D341Med (cell line): ENCODE measurements at places on chromosomes 13 and 19.

DNA sequence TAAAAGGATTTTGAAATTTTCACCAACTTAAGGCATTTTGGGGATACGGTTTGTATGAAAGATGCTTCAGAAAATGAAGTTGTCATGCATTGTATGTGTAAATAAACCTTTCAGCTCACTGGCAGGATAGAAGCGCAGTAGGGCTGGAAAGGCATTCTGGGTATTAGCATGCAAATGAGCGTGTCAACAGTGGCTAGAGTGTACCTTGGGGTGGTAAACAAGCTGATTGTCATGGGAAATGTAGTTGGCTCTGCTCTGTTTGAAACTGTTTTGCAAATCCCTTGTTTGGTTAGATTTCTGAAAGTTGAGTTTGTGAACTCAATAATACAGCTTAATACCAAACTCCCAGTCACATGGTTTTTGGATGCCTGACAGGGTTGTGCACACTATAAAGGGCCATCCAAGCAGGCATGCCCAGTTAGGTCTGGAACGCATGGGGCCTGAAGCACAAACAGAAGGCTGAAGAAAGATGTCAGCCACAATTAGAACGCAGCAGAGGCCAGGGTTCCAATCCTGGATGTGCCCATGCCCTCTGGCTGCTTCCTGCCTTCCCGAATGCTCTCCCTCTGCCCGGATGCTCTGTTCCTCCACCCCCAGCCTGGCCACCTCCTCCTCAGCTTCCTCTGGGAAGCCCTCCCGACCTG, 14.6 kb downstream of the GSX1 start:
- DNase-seq: no peak

DNA sequence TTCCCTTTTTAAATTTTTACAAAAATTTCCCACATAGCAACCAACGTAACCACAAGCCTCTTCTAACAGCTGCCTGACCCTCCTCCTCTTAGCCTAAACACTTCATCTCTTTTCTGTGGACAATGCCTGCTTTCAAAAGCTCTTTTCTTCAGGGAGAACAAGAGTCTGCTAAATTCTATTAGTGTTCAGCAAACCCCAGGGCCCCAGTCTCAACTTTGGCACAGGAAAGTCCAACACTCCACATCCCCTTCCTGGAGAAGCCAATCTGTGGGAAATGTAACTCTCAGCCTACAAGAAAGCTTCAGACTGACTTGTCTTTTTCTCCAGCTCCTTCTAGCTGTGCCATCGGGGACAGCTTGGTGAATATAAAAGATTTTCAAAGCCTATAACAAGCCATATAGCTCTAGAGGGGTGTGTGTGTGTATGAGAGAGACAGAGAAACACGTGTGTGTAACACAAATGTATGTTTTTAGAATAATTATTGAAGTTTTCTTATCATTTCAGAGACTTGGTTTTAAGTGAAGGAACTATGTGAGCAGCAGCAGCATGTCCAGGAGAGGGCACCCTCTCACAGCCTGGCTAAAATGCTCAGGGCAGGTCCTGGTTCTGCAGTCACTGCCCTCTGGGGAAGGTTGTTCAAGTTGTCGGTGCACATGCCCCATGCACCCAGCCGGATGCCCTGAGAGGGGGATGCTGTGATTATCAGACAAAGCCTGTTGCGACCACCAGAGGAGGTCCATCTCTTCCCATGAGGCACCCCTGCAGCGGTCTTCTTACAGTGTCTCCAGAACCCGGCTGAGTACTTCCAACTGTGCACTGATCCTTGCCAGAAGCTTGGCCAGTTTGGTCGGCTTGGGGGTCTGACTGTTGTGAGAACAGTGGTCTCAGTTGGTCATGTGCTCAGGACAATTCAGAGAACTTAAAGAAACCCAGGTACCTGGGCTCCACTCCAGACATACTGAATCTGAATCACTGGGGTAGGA, 34.4 kb downstream of the CCDC70 start:
- peak; percentile 76 for DNase-seq

- no peak for DNase-seq
These were observed 85.4 kb downstream of the COL4A1 start for GRCh38 chr13:110221406-110222117.

DNA sequence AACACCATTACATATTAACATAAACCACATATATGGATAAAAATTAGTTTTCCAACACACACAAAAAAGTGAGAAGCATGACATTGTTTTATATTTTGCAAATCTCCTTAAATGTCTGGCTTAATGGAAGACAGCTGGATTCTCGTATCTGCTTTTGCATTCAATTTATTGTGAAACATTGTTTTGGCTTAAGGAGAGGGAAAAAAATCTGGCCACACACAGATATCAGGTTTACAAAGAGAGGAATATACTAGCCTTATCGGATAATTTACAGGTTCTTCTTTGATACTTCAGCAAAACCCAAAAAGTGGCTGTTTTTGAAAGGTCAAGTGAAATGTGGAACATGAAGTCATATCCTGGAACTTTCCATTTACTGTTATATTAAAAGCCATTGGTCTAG, 523.5 kb upstream of the ARGLU1 start:
- DNase-seq: no peak

GRCh38 chr13:79445968-79446645, 34.8 kb upstream of the NDFIP2 start:
- no peak for DNase-seq

DNA sequence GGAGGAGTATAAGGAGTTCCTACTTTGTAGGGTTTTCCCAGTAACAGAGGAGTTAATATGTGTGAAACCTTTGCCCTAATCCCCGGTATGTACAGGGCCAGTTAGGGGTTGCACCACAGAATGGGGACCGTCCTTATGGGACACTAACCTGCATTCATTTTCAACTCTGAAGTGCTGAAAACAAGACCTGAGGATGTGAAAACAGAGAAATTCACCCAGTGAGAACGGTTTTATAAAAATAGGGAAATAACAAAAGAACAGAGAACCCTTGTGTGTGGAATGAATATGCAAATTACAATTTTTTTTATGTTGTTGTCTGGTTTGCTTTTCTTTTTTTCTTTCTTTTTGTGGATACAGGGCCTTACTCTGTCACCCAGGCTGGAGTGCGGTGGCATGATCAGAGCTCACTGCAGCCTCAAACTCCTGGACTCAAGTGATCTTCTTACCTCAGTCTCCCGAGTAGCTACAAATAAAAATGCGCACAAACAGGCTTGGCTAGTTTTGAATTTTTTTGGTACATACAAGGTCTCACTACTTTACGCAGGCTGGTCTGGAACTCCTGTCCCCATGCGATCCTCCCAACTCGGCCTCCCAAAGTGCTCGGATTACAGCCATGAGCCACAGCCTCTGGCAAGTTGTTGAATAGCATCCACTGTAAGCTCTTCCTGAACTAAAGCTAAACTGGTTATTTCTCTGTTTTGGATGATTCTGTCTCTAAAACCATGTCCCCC, 10.6 kb downstream of the CLC start:
- no peak for DNase-seq

DNA sequence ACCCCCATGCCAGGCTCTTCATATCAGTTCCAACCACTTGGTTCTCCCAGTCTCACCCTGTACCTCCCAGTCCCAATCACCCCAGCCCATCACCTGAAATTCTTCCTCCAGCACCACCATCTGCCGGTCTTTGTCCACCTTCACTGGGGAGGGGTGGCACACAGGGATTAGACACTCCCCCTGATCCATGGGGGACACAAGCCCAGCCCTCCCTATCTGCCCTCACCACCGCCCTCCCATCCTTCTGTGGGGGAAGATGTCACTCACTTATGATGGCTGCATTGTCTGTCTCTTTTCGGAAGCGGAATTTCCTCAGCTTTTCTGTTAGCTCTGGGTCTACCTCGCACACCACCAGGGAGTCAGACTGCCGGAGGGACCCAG, 685 bp downstream of the GMFG start:
- DNase-seq: no peak

- DNase-seq: no peak
These were observed 30.8 kb upstream of the LRCH1 start for GRCh38 chr13:46521921-46522747.

- no peak for DNase-seq
These were observed 5.6 kb downstream of the RPL36 start for GRCh38 chr19:5695649-5696195.

GRCh38 chr13:90717451-90717936, 630.0 kb upstream of the MIR17HG start:
- no peak for DNase-seq

GRCh38 chr19:4694211-4694987, 24.3 kb upstream of the MYDGF start:
- DNase-seq: peak; percentile 87

- no peak for DNase-seq
These were observed 21.8 kb upstream of the ARGLU1 start for GRCh38 chr13:106589716-106590115.

GRCh38 chr13:50592412-50593155, 250.9 kb downstream of the DLEU7 start:
- no peak for DNase-seq

- DNase-seq: no peak
These were observed 60.0 kb downstream of the MLLT1 start for GRCh38 chr19:6219586-6220290.

- DNase-seq: no peak
These were observed 397.8 kb downstream of the FGF14 start for GRCh38 chr13:102003848-102004570.

GRCh38 chr19:51919606-51920005, 7.7 kb upstream of the ZNF613 start:
- DNase-seq: no peak

DNA sequence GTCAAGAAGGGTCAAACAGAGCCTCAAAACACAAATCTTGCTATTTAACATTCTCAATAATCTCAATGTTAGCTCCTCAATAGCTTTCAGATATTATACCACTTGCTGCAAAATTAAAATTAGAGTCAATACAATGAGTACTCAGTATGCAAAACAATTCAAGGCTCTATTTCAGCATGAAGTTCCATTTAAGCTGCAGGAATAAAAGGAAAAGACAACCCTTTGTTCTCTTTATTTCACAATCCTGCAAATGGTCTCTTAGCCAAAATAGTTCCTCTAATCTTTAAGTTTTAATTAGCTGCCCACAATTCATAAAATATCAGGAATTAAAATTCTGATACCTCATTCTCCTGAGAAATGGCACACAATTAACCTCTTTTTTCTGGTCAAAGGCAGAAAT, 40.5 kb upstream of the DCT start:
- no peak for DNase-seq

- no peak for DNase-seq
These were observed 323.0 kb downstream of the NDFIP2 start for GRCh38 chr13:79803989-79804388.

- DNase-seq: peak; percentile 33
These were observed 1.5 kb upstream of the GRWD1 start for GRCh38 chr19:48444129-48444935.

- DNase-seq: no peak
These were observed 7.2 kb downstream of the ARHGAP33 start for GRCh38 chr19:35782589-35782988.

- no peak for DNase-seq
These were observed 69.7 kb downstream of the RASA3 start for GRCh38 chr13:114062754-114063153.

GRCh38 chr13:20401531-20401930, 124.1 kb downstream of the CRYL1 start:
- DNase-seq: no peak

- DNase-seq: no peak
These were observed 6.8 kb downstream of the ZNF564 start for GRCh38 chr19:12544401-12544876.

DNA sequence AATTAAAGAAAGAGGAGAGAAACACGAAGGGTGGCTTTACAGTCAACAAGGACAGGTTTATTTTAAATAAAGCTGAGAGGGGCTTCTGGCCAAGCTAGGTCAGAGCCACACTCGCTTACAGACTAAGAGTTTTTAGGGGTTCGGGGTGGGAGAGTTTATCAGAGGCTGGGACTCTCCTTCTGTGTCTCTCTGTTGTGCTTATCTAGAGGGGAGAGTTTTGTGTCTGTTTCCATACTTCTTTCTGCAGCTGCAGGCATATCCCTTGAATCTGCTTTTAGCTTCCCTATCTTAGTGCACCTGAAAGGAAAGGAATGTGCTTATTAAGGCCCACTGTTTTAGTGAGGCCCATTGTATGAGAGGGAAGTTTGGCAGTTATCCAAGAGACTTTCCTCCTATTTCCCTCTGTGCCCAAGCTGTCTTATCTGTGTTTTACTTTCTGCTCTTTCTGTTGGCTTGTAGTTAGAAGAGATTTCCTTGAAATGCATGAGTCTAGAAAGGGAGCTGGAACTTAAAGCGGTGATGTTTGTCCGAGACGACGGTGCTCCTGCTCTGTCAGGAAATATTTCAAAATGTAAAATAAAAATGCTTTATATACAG, 275.3 kb downstream of the KCTD12 start:
- DNase-seq: no peak

DNA sequence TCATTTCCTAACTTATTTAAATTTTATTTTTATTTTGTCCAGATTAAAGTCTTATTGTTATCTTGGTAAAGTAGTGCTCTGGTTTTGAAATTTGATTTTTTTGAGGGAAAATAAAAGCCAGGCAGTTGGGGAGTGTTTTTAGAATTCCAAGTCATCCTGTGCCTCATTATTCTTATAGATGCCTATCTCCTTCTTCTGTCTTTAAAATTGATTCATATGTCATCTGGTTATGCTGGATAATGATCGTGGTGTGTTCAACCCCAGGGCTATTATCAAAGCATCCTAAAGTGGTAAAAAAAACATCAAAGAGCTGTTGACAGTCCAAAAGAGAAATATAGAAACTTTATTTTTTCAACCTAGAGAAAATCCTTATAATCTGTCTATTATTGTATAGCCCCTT, 6.0 kb upstream of the FNDC3A start:
- no peak for DNase-seq

DNA sequence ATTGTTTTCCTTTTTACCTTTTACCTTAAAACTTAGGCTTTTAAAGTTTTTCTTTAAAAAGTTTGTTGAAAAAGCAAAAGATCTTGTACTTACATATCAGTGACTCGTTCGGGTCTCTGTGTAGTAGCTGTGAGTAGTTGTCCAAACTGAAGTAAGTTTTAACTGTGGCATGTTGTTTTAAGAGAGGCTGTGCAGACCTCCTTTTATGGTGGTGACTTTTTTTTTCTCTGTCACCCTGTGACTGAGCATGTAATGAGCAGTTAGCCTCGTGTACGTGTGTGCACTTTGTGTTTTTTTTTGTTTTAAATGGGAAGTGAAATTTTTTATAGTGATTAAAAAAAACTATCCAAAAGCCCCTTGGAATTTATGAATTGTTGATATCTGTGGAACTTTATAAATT, at the start of gene GPR183:
TSS of gene GPR183 (minus strand) at position 153 of the 400 bp plus-strand sequence. CDS start 11,254 bp downstream, outside the sequence.
- DNase-seq: no peak

GRCh38 chr19:38635483-38636399, 11.7 kb upstream of the ACTN4 start:
- DNase-seq: no peak
